ENCODE measurements at places on chromosomes 2 and 18. TPM values are rescaled to one million over a fixed set of nuclear protein-coding genes. Genes with fewer than 3 reads are reported as not detected.

Gene GALR1
- 0.06 TPM for polyA plus RNA-seq

- DNase-seq = no peak
Measured at GRCh38 chr18:31970617-31971016, 27.7 kb upstream of the TRAPPC8 start.

DNA sequence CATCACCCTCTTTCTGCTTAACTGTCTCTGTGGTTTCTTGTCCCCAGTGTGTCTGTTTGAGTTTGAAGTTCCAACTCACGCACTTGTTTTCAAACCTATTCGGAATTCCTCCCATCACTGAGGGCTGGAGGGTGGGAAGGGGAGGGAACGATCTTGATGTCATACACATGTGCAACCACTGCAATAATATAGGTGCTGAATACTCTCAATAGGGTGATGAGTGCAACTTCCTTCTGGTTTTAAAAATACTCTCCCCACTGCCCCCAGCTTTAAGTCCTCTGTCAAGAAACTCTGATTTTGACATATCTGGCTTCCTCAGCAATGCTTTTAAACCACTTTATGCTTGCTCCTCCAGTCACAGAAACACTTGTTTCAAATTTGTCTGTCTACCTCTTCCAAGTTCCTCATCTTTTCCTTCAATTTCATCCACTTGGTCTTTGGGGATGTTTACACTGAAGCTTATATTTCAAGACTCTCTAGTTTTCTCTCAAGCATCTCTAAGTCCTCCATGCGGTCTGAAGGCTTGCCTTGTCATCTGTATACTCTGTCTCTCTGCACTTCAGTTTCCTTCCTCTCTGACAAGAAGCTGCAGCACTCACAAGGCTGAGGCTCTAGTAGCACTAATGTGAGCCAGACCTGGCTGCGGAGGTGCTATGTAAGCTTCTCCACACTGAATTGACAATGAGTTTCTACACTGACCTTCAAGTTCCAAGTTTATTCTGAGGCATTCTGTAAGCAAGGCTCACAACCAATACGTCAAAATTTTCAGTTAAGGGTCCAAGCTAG, 422.3 kb downstream of the ZEB2 start:
- DNase-seq = no peak

Gene TUBB8B
- 0.56 TPM for polyA plus RNA-seq

Gene ALS2
- polyA plus RNA-seq = 26.5 TPM

DNA sequence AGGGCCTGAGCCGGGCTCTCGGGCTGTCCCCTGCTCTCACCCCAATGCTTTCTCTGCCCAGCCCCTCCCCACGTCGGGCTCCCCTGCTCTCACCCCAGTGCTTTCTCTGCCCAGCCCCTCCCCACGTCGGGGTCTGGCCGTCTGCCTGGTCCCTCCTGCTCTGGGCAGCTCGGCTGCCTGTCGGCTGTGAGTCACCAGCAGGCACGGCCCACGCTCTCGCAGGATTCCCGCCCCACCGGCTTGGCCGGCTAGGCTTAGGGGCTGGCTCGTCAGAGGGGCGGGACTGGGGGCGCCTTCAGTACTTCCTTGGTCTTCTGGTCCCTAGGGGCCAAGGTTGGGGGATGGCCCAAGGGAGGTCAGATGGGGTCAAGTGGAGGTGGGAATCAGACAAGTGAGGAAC, 3.3 kb downstream of the BOK start:
- DNase-seq = peak; percentile 44

DNA sequence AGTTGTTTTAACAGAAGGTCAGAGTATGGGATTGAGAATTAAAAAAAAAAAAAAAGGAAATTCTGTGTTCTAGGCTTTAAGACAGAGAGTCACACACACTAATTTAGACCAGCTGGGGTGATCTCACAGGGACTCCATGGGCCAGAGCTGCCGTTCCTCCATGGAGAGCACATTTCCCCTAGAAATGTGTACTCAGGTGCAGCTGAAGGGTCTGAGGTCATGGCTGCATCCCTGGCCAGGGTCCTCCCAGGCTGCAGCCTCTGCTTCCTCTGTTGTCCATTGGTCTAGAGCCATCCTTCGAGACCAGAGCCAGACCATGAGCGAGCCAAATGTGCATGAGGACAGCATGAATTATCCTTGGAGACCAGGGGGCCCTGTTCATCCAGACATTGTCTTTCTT, 190.1 kb upstream of the TNP1 start:
- no peak for DNase-seq

DNA sequence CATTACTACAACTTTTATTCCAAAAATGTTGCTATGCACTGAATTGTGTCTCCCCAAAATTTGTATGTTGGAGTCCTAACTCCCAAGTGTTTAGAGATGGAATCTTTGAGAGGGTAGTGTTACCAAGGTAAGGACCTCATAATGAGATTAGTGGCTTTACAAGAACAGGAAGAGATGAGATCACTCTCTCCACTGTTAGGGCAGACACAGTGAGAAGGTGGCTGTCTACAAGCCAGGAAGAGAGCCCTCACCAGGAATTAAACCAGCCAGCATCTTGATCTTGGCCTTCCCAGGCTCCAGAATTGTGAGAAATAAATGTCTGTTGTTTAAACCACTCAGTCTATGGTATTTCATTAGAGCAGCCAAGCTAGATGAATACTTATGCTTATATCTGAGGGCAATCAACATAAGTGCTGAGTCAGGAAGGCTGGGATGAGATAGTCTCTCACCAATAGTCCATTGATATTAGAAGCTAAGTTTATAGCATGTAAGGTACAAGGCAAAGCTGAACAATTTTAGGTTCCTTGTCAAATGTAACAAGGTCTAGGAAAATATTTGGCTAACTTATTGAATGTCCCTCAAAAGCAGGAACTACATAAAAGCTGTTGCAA, 317.6 kb upstream of the REG3G start:
- no peak for DNase-seq

- DNase-seq = no peak
Measured at GRCh38 chr2:21710031-21710430, 586.3 kb downstream of the TDRD15 start.

Gene HMSD
- 1.3 TPM for polyA plus RNA-seq

Gene NYAP2
- polyA plus RNA-seq = 0.12 TPM

DNA sequence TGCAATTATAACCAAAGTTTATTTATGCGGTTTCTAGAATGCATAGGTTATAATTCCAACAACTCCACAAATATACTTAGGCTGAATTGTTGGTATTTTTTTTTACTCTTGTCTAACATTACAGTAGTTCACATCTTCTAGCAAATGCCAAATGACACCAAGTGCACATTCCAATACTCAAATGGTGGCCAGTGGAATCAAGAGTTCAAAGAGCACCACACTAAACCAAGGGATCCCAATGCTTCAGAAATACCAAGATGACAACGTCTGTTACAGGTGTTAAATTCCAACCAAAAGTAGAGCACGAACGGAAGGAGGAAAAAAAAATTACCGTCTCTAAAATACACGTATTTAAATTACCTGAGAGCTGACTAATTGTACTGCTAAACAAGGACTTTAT, 136.2 kb downstream of the TMEM247 start:
- no peak for DNase-seq

Gene TMEM200C
- polyA plus RNA-seq = 3.2 TPM

GRCh38 chr2:240921995-240922244, 15.8 kb downstream of the CROCC2 start:
- no peak for DNase-seq

Gene IER3IP1
- polyA plus RNA-seq = 22.9 TPM

Gene INHA
- polyA plus RNA-seq = 0.50 TPM

GRCh38 chr2:211823886-211824479, 714.6 kb downstream of the ERBB4 start:
- no peak for DNase-seq

DNA sequence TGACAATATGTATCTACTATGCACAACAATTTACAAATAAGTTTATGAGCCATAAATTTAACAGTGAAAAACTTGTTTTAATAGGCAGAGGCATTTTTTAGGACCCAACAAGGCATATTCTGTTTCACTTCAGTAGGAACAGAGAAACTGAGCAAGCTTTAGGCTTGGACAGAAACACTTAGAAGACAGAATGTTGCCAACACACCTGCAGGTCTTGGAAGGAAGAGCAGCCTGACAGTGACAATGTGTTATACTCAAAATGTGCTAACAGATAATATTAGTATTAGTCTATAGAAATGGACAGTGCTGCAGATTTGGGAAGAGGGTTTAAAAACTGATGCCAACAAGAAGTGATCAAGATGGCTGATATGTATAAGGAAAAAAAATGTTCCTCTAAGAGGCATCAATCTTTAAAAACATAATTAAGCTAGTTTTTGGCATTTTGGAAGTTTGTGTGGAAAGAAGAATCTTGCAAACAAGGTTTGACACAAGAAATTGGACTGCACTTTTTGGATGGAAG, 297.1 kb upstream of the FSIP2 start:
- no peak for DNase-seq

Gene TGFA
- 0.67 TPM for polyA plus RNA-seq

- DNase-seq = no peak
Measured at GRCh38 chr2:214995409-214995808, 143.0 kb downstream of the ABCA12 start.

Gene LONRF2
- 2.5 TPM for polyA plus RNA-seq

DNA sequence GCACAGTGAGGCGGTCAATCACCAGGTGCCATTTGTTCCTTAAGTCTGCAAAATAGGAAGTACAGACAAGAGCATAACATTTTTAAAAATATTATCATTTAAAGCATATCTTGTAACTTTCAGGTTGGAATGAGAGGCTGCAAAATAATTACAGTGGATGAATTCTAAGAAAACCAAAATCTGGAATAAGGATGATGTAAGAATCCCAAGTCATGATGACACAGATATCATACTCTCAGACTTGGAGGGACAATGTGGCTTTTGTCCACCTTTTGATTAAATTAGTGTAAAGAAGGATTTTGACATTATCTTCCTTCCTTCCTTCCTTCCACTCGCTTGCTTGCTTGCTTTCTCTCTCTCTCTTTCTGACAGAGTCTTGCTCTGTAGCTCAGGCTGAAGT, 244.4 kb downstream of the NAPG start:
- DNase-seq = no peak

DNA sequence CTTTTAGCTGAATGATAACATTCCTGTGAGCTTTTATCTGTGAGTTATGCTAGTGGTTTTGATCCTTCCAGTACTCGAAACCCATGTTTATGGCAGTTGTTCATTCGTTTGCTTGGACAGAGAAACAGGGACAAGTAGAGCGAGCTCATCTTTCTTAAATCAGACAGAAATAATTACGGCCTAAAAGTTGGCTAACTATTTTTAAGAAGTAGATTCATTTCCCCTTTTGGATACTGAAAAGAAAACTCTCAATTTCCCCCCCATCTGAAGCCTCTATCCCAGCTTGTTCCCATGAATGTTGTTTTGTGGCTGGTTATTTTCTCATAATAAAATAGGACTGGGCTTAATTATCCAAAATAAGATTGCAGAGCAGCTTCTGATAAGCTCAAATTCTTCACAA, 67.1 kb downstream of the ANTXR1 start:
- DNase-seq = no peak

DNA sequence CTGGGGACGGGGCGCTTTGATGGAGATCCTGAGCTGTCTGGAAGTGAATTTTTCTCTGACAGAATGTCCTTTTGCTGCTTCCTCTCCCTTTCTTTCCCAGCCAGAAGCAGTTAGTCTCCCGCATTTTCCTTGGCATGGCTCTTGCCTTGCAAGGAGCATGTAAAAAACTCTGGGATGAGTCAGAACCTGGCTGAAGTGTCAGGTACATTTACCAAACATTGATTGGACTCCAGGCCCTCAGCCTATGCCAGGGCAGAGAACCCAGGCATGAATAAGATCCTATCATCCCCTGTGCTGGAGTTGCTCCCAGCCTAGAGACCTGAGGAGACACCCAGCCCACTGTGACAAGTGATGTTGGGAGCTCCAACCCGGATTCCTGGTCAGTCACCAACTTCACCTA, 21.6 kb downstream of the STON1 start:
- DNase-seq = no peak

Gene SMIM21
- polyA plus RNA-seq = not detected

- no peak for DNase-seq
Measured at GRCh38 chr2:168962636-168963035, 61.5 kb downstream of the G6PC2 start.

DNA sequence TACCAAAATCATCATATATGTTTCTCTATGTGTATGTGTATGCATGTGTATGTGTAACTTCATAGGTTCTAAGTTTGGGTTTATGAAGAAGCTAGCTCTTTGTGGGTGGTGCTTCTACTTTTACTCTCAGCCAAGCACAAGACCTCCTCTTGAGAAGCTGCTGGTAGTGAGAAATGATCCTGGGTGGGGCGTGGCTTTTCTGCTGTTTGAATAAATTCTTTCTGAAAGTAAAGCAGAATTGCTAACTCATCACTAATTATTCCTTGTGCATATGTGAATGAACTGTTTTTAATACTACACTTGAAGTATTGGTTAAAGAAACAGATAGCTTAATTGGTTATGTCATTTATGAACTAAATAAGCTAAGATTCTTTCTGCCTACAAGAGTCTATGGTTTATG, 7.6 kb upstream of the GAREM1 start:
- no peak for DNase-seq

- no peak for DNase-seq
Measured at GRCh38 chr2:47485177-47485576, 82.2 kb downstream of the MSH2 start.

- DNase-seq = no peak
Measured at GRCh38 chr2:44930274-44931197, 11.0 kb upstream of the SIX3 start.

Gene RNU2-63P
- polyA plus RNA-seq = not detected

DNA sequence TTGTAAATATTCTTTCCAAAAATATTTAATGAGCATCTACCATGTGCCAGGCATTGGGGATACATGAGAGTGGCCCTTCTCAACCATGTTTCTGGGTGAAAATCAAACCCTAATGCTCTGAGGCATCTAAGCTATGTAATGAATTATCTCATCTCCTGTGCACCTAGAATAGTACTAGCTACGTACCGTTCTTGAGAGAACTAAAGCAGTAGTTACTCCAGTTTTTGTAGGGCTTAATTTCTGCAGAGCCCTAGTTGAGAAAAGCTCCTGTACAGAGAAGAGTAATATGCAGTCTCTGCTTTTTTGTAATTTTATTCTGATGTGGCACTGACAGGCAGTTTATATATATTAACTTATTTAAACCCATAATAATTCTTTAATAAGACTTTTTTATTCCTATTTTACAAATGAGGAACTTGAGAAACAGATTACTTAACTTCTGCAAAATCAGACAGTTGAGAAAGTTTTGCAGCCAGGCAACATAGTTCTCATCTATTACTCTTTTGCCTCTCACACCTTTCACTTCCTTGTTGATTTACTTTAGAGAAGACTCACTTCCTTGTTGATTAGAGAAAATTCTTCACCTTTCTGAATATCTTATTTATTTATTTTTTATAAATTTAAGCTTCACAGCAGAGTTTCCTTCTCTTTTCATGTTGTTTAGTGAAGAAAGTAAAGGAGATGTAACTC, 3.1 kb downstream of the SPOPL start:
- no peak for DNase-seq

Gene KCNG2
- 0.23 TPM for polyA plus RNA-seq

Gene ARL4C
- 20.5 TPM for polyA plus RNA-seq

- no peak for DNase-seq
Measured at GRCh38 chr2:138711812-138712211, 68.4 kb downstream of the NXPH2 start.

Gene CPLX4
- not detected for polyA plus RNA-seq

Gene RTP5
- not detected for polyA plus RNA-seq

Gene SRBD1
- polyA plus RNA-seq = 18.0 TPM
